ENCODE measurements at places on chromosomes 4 and X.

- no peak for DNase-seq
Measured at GRCh38 chrX:96752781-96753180, 68.1 kb downstream of the DIAPH2 start.

DNA sequence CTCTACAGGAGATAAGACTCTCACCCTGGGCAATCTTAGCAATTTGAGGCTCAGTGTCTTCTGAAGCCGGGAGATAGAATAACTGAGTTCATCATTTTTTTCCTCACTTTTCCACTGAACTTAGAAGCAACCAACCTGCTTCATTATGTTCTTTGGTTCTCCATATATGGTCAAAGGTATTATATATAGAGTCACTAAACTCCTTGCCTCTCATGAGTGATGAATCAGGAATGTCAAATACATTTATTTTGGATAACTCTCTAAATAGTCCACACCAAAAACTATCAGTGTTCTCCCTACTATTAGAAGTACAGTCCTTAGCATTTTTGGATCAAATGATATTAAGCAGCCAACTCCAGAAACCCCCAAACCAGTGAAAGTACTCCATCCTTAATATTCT, 421.5 kb upstream of the EPHA5 start:
- DNase-seq: no peak

DNA sequence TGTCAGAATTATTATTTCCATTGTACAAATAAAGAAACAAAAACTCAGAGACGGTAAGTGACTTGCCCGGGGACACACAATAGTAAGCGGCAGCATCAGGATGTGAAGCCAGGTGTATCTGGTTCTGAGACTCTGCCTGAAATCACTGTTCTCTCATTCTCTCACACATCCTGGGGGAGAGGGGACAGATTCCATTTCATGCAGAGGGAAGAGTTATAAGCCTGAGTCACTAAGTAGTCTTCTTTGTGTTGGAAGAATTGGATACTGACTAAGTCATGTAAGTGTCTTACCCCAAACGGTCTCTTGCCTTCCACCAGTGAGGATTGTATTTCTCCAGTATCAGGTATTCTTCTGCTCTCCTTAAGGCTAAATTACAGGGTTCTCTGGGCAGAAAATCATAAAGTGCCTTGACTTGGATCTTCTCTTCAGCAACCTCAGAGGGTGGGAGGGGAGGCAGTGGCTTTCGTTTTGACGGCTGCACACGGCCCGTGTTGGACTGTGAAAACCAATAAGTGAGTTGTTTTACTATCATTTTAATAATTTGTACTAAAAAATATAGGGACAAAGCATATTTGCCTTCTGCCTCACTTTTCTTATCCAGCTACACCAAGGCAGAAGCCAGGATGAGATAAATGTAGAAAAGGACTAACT, 21.9 kb downstream of the TXK start:
- DNase-seq: no peak

DNA sequence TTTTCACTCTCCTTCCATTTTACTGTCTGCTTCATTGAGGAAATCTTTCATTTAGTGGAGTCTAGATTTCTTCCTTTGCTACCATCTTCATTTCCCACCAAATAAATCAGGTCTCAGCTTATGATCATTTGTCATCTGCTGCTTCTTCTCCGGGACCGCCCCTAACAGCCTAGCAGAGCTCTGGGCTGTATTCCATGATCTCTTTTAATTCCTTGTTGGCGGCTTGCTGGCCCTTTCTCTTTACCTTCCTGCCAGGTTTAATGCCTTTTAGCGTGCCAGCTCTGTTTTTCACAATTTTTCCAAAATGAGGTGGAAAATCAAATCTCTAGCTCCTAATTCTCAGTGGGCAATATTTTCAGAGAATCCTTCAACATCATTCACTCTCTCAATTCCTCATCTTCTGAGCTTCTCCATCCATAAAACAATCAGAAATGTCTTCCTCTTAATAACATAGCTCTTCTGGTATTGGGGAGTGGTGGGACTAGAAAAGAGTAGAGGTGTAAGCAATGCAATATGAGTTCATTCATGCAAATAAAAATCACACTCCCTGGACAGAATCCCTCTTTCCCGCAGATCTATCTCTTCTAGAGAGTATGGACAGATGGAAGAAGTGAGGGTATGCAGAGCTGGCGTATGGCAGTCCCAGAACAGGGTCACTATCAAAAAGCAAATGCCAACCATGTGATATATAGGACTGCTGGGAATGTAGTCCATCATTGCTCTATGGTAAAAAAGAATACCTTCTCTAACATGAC, 491.3 kb downstream of the KCNIP4 start:
- no peak for DNase-seq

DNA sequence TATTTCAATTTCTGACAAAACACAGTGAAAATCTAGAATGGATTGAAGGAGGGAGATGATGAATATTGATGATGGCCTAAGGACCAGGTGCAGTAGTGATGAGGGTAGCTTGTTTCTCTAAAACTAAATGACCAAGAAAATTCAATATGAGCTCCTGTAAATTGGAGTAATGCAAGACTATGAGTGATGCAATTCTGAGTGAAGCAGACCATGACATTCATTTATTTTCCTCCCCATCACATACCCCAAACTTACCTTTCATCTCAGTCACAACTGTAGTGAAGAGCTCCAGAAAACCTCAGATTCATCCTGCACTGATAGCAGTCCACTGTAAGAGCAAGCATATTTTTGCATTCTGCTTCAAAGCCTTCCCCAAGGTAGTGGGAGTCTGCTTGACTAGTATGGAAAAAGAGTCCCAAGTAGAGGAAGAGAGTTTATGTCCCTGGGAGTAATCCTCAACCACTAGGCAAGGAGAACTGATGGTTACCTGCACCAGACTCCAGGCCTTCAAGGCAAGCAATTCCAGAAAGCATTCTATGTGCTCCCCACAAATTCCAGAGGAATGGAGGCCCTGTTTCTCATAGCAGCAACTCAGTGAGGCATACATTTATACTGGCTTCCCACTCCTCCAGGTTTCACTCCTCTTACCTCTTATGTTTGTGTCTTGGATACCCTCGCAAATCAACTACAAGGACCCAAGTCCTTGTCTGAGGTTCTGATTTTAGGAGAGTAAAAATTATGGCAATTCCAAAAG, 47.2 kb downstream of the CXCL1 start:
- DNase-seq: no peak

DNA sequence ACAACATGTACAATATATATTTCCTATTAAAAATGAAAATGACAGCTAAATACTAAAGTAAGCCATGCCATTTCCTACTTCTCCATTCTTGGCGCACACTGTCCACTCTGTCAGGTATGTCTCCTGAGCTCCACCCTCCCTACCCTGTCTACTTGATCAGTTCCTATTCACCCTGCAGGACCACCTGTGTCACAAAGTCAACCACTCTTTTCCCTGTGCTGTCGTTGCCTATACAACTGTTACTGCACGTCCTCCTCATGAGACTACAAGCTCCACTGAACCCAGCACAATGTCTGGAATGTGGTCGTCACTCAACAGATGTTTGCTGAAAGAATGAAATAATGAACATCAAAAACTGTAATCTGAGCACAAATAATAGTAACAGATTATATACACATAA, 54.9 kb downstream of the SLC9A7 start:
- DNase-seq: no peak

GRCh38 chr4:1244081-1244977, 4.6 kb downstream of the CTBP1 start:
- no peak for DNase-seq

GRCh38 chr4:186887291-186887700, 163.6 kb upstream of the FAT1 start:
- DNase-seq: no peak

- no peak for DNase-seq
Measured at GRCh38 chr4:159193046-159193620, 90.3 kb downstream of the RAPGEF2 start.

GRCh38 chr4:118950929-118951570, 62.4 kb downstream of the SYNPO2 start:
- no peak for DNase-seq

DNA sequence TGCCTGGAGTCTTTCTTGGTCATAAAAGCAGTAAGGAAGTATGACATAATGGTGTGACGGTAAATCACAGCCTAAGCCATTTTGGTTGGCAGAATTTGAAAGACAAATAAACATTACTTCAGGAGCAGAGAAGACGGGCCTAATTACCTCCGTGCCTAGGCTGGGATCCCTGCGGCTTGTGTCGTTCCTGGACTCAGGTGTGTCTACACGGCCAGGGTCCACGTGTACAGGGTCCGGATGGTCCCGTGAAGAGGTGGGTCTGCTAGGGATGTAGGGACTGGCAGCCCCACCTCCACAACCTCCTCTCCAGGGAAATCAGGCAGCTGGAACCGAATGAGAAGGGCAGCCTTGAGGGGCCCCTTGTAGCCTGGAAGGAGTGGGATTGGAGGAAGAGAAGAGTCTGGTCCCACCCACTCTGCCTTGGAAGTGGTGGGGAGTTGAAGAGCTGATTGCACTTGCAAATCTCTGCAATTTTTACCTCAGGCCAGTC, 55.4 kb upstream of the PLAC1 start:
- no peak for DNase-seq

DNA sequence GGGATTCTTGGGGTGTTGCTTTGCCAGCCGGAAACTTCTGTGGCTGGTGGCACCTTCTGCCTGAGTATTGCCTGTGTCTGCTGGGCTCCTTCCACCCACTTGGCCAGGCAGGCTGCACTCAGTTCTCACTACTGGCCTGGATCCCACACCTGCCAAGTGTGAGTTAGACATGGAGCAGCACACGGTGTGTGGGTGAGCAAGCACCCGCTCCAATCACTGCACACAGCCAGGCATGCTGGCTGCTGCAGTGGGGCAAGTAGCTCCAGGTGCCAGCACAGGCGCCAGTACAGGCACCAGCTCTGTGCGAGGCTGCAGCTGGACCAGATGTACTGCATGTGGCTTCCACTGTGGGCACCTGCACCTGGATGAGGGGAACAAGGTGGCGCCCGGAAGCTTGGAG, 23.9 kb downstream of the DCUN1D4 start:
- DNase-seq: no peak

DNA sequence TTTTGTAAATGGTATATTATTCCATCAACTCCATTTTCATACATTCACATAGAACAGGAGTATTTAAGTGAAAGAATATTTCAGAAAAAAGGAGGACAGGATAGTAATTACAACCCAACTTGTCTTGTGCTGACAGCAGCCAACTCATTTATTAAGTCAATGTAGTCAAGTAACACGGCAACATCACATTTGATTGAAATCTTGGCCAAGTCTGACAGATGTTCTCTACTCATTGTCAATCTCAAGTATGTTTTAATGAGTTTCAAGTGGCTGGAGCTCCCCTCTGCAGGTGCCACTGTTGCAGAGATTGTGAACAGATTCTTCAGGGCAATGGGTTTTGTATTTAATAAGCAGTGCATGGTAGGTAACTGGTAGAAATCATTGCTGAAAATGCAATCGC, 332.5 kb downstream of the C4orf33 start:
- DNase-seq: no peak
